Naive B cell (primary cell): ENCODE measurements at places on chromosomes 12 and 14. TPM values are rescaled to one million over a fixed set of nuclear protein-coding genes. Genes with fewer than 3 reads are reported as not detected.
A peak's percentile ranks its signal among the peaks of the same experiment; 100 is the strongest.

DNA sequence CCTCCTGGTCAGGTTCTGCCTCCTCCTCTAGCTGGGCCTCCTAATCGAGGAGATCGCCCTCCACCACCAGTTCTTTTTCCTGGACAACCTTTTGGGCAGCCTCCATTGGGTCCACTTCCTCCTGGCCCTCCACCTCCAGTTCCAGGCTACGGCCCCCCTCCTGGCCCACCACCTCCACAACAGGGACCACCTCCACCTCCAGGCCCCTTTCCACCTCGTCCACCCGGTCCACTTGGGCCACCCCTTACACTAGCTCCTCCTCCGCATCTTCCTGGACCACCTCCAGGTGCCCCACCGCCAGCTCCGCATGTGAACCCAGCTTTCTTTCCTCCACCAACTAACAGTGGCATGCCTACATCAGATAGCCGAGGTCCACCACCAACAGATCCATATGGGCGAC lies 19.3 kb downstream of the CPSF6 start:
- no peaks in the 10 kb centered on the region for H3K27me3 ChIP-seq
- H3K4me1 ChIP-seq: peaks cover 17% of the 10 kb centered on the region
- H3K36me3 ChIP-seq: peaks cover 44% of the 10 kb centered on the region
- H3K4me3 ChIP-seq: no peak overlapping the region
- no peak overlapping the region for H3K27ac ChIP-seq
- DNase-seq: no peak

DNA sequence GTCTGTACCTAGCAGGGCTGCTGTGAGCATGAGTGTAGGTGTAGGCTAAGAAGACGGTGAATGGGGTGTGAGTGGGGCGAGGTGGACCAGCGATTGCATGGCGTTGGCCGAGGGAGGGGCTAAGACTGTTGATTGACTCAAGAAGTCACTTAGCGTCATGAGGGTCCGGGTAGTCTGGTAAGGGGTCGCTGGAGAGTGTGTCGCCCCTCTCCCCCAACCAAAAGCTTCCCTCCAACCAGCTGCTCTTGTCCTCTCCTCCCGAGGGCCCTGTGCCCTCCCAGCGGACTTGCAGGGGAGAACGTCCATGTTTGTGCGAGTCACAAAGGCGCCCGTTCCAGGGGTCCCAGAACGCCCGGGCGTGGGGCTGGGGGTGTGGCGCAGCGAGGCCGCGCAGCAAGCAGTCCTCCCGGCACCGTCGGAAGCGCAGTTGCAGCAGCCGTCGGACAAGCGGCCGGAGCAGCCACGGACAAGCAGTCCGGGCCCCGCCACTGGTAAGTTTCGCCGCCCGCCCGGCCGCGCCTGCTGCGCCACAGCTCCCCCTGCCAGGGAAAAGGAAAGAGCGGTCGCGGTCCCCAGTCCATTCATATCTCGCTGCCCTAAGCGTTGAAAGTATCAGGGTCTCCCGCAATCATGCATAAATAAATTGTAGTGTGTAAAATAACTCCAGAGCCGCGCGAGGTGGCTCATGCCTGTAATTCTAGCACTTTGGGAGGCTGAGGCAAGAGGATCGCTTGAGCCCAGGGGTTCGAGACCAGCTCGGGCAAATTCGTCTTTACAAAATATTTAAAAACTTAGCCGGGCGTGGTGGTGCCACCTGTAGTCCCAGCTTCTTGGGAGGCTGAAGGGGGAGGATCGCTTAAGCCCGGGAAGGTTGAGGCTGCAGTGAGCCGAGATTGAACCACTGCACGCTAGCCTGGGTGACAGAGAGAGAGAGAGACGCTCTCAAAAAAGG lies at the start of gene CCDC63:
Gene CCDC63, plus strand, starts transcription at position 373 of the 952 bp plus-strand sequence. CDS start 5,968 bp downstream, outside the sequence.
- H3K36me3 ChIP-seq: peaks cover 4% of the 10 kb centered on the region
- peaks cover 22% of the 10 kb centered on the region for H3K27me3 ChIP-seq
- H3K4me3 ChIP-seq: peak within 1 kb of the TSS; percentile 90
- H3K4me1 ChIP-seq: peaks cover 10% of the 10 kb centered on the region

DNA sequence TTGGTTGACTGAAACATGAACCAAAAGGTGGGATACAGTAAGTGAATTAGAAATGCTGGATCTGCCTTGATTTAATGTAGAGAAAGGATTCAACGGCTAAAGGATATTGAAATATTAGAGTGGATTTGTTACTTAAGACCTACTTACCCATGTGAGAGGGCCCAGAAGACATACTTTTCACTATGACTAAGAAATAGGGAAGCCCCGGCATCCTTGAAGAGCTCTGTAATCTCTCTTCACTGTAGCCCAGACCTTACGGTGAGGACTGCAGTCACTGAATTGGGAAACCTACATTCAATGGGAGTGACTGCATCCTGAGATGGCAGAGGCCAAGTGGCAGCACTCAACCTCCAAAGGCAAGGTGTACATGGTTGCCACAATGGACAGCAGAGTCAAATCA lies 52.5 kb downstream of the KANSL2 start:
- H3K36me3 ChIP-seq: no peaks in the 10 kb centered on the region
- no peak overlapping the region for H3K4me3 ChIP-seq
- no peaks in the 10 kb centered on the region for H3K4me1 ChIP-seq
- no peak for DNase-seq
- H3K27me3 ChIP-seq: peaks cover 46% of the 10 kb centered on the region
- H3K27ac ChIP-seq: no peak overlapping the region

GRCh38 chr12:94116191-94116590 lies 32.2 kb upstream of the PLXNC1 start:
- no peak overlapping the region for H3K27ac ChIP-seq
- no peaks in the 10 kb centered on the region for H3K36me3 ChIP-seq
- H3K4me1 ChIP-seq: no peaks in the 10 kb centered on the region
- no peak overlapping the region for H3K4me3 ChIP-seq
- no peaks in the 10 kb centered on the region for H3K27me3 ChIP-seq

GRCh38 chr12:43444940-43445564 lies 107.0 kb downstream of the ADAMTS20 start:
- DNase-seq: peak; percentile 18
- no peaks in the 10 kb centered on the region for H3K27me3 ChIP-seq
- no peaks in the 10 kb centered on the region for H3K36me3 ChIP-seq
- no peaks in the 10 kb centered on the region for H3K4me1 ChIP-seq

- H3K4me3 ChIP-seq: no peak overlapping the region
- H3K36me3 ChIP-seq: no peaks in the 10 kb centered on the region
- H3K4me1 ChIP-seq: peaks cover 8% of the 10 kb centered on the region
- H3K27me3 ChIP-seq: no peaks in the 10 kb centered on the region
Observed at GRCh38 chr12:12338527-12339168, 11.4 kb downstream of the MANSC1 start.

DNA sequence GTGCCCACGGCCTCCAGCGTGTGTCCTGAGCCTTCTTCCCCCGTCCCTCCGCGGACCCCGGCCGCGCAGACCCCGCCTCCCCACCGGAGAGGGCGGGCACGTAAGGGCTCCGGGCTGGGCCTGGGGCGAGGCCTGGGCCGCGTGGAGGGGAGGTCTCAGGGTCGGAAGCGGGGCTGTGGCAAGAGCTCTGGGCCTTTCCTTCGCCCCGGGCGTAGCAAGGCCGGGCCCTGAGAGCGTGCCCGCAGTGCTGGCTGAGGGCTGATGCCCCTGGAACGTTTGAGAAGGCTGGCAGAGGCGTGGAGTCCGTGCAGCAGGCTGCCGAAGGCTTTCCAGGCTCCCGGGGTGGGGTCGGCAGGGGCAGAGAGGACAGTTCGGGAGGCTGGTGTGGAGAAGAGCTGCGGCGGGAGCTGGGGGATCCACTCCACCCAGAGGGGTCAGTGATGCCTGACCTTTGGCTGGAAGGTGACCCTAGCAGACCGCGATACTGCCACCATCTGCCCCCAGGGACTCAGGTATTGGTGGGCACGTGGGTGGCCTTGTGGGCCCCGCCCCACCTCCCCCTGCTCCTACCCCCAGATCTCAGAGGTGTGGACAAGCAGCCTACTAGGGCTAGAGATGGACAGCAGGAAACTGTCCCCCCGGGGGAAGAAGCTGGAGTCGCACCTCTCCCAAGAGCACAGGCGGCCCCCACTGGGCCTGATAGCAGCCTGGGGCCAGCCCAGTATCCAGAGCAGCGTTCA lies 558 bp downstream of the TEX22 start:
- H3K27ac ChIP-seq: peak overlapping the region; percentile 94
- H3K36me3 ChIP-seq: peaks cover 14% of the 10 kb centered on the region
- H3K4me3 ChIP-seq: peak overlapping the region; percentile 83
- peaks cover 22% of the 10 kb centered on the region for H3K4me1 ChIP-seq
- no peaks in the 10 kb centered on the region for H3K27me3 ChIP-seq
- no peak for DNase-seq

GRCh38 chr12:88036353-88036965 lies 7.3 kb upstream of the C12orf50 start:
- H3K27me3 ChIP-seq: no peaks in the 10 kb centered on the region
- no peaks in the 10 kb centered on the region for H3K36me3 ChIP-seq
- DNase-seq: no peak

DNA sequence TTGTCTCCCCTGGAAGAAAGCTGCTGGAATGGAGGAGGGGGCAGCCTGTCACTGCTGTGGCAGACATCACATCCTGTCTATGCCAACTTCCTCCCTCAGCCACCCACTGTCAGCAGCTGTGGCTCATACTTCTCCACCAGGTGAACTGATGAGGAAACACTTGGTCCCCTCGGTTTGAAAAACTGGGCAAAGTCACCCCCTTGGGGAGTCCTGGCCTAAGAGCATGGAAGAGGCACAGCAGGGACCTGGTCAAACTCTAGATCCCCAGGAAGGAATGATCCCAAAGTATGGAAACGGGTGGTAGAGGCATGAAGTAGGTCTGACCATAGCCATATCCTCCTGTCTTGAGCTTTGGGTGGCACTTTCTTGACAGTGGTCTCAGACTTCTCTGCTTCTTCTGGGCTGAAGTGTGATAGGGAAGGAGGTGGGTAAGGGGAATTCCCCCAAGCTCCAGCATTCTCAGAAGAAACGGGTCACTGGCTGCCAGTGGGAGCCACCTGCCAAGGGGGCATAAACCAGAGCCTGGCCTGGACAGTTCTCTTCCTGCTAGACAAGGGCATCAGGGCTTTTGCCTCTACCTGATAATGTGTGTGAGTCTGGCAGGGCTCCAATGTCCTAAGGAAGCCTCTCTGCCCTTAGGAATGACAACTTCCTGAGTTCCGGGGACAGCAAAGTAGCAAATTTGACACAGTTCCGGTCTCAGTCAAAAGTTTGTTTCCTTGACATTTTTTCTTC lies 36.0 kb downstream of the FMNL3 start:
- no peaks in the 10 kb centered on the region for H3K27me3 ChIP-seq
- peak overlapping the region; percentile 57 for H3K4me3 ChIP-seq

DNA sequence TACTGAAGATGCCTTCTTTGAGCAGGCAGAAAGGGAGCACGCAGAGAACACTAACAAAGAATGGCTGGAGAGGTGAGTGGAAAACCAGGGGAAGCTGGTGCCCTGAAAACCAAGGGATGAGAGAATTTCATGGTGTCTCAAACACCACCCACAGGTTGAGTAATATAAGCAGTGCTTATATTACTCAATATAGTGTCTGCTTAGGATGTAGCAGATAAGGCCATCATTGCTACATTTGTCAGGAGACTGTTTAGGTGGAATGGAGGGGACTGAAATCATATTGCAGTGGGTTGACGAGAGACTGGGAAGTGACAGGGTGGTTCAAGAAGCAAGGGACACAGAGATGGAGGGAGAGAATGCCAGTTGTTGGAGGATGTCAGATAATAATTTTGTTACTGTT lies 20.6 kb downstream of the PKP2 start:
- no peaks in the 10 kb centered on the region for H3K36me3 ChIP-seq
- no peaks in the 10 kb centered on the region for H3K4me1 ChIP-seq
- H3K27ac ChIP-seq: no peak overlapping the region
- no peak overlapping the region for H3K4me3 ChIP-seq
- H3K27me3 ChIP-seq: peaks cover 15% of the 10 kb centered on the region

DNA sequence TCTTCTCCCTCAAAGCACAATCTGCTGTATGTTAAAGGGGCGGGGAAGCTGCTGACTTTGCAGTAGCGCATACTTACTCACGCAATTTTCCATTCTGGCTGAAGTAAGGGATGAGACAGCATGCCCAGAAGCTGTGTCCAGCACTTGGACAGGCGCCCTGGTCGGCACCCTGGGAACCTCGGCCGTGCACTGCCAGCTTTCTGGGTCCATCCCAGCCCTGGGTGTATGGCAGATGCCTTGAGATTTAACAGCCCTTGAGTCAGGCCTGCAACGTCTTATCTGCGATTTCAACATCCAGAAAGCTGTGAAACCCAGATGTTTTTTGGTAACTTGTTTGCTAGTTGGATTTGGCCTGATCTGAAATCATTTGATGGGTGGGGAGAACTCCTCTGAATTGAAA lies 16.1 kb downstream of the EML1 start:
- DNase-seq: no peak
- no peak overlapping the region for H3K27ac ChIP-seq
- no peaks in the 10 kb centered on the region for H3K36me3 ChIP-seq

DNA sequence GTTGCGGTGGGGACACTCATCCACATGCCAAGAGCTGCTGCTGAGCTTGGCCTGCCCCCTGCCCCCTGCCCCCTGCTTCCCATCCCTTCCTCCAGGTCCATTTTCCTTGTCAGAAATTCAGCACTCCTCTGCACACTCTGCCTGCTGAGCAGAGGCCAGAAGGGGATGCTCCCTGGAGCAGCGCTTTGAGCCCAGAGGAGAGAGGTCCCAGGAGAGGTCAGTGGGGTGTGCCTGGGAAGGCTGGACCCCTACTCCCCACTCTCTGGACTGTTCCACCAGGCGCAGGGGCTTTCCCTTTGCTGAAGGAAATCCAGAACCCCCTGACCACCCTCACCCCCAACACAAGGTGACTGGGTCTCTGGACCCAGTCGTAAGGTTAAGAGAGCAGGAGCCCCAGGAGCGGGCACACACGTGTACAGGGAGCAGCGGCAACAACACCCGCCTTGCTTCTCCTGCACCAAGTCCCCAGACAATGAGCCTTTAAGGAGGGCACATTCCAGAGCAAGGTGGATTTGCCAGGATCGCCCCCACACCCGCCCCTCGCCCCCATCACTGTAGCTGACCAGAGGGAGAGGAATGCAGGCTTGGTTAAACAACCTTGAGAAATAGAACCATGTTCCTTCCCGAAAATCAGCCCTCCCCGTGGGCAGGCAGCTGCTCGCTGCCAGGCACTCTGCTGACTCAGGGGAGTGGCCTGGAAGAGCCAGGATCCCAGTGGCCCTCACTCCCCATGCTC lies 30.7 kb downstream of the ISCA2 start:
- peaks cover 10% of the 10 kb centered on the region for H3K4me1 ChIP-seq
- H3K27me3 ChIP-seq: no peaks in the 10 kb centered on the region
- no peak for DNase-seq
- H3K27ac ChIP-seq: no peak overlapping the region

DNA sequence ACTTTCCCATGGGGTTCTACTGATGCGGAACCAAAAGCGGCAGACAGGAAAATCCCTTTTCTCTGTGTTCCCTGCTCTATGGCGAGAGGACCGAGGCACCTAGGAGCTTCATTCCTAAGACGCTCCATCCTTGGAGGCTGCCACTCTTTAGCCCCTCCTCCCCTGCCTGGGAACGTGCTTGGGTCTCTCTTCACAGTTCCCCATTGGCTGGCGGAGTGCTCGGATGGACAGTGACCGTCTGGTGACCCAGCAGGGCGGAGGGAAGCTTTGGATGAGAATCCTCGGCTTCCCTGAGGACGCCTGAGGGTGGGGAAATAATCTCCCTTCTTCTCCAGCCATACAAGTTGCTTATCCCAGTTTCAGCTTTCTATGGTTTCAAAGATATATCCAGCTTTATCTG lies 37.3 kb downstream of the KCNA5 start:
- H3K4me1 ChIP-seq: no peaks in the 10 kb centered on the region
- H3K27ac ChIP-seq: no peak overlapping the region
- H3K27me3 ChIP-seq: peaks cover 25% of the 10 kb centered on the region
- no peaks in the 10 kb centered on the region for H3K36me3 ChIP-seq

The TSPAN19 gene
- not detected for polyA plus RNA-seq

The RPL10L gene
- not detected for polyA plus RNA-seq

The GAS2L3 gene
- polyA plus RNA-seq: not detected

The RNASE9 gene
- not detected for polyA plus RNA-seq

The ERP27 gene
- polyA plus RNA-seq: 2.5 TPM

The LRRK2 gene
- polyA plus RNA-seq: 5.4 TPM

The PTCSC3 gene
- polyA plus RNA-seq: not detected

The TOMM20L gene
- polyA plus RNA-seq: not detected
